DMS153 (cell line): ENCODE measurements at places on chromosomes 3 and 15.

DNA sequence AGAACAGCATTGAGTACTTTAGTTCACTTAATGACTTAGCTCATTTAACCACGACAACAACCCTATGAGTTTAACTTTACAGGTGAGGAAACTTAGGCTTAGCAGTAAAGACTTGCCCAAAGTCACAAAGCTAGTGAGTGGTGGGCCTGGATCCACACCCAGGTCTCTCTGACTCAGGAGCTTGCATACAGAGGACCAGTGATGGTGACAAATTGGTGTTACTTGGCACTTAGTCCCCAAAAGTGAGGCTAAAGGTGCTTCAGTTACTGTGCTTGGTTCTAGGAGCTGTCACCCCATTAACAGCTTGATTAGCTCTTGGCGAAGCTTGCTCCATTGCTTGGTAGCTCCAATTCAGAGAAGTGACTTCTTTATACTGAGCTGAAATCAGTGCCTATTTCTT is 6.1 kb downstream of the CELF6 start:
- DNase-seq: no peak

GRCh38 chr3:28553175-28553574 is 204.6 kb upstream of the AZI2 start:
- DNase-seq: no peak

GRCh38 chr15:66771351-66771650 is 69.3 kb downstream of the SMAD6 start:
- no peak for DNase-seq

DNA sequence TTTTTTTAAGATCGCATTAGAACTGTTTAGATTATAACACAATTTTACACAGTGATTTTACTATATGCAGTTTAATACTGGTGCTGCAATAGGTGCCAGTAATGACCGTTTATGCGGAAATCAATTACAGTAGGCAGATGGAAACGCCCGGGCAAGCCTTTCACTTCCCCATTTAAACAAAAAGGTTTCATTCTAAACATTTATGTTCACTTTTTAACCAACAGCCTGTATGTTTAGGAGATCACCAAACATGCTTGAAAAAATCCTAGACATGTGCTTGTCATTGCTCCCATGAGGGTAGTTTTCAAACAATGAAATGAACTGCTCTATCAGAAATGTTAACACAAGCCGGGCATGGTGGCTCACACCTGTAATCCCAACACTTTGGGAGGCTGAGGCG is 2.7 kb downstream of the BNIP2 start:
- no peak for DNase-seq

GRCh38 chr15:60454824-60455223 is 24.1 kb downstream of the ICE2 start:
- DNase-seq: no peak

GRCh38 chr3:38054499-38055001 is 15.5 kb downstream of the DLEC1 start:
- no peak for DNase-seq

GRCh38 chr3:54832876-54833275 is 95.0 kb downstream of the LRTM1 start:
- no peak for DNase-seq

- no peak for DNase-seq
These were observed 30.8 kb downstream of the NRROS start for GRCh38 chr3:196670339-196670738.

DNA sequence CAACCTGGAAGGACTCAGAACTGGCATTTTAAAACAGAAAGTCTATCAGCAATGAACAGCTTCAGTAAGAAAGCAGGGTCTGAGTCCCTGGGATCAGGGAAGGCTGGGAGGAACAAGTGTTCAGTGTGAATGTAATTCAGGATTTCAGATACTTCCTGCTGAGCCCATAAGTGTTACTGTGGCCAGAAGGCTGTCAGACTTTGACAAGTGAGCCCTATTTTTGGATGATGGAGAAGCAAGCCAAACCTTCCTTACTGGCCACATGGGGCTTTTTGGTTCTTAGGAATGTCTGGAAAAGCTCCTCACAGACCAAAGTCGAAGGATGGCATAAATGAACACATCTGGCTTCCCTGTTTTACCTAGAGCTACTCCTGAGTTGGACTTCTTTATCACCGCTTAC is 157.2 kb downstream of the BBX start:
- no peak for DNase-seq

DNA sequence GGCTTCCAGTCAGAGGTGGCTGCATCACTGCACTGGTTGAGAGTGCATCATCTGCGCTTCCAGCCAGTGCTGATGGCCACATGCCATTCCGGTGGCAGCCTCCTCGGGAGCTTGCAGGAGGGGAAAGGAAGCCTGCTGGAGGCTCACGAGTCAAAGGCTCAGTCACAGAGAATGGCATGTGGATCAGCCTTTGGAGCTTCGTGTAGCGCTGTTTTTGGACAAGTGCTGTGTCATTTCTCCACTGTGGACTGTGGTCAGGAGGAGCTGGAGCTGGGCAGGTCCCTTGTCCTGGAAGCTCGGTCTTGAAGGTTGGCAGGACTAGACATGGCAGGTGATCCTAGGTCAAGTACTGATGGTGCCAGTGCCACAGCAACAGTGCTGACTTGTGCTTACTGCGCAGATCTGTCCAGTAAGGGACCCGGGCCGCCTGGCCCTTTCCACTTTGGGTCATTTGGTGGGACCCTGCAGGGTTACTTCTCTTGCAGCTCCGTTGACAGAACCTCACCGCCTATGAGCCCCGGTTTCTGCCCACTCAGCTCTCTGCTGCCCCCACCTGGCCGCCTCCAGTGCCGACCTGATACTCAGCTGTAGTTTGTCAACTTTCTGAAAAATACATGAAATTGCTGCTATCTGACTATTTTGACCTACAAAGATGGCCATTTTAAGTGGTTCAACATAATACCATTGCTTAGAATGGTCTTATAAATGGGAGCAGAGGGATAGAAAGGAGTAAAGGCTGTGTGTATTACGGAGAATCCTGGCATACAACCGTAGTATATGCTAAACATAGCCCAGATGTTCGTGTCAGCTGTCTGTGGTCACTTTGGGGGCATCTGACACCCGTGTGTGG is 27.6 kb upstream of the TRPM1 start:
- no peak for DNase-seq

DNA sequence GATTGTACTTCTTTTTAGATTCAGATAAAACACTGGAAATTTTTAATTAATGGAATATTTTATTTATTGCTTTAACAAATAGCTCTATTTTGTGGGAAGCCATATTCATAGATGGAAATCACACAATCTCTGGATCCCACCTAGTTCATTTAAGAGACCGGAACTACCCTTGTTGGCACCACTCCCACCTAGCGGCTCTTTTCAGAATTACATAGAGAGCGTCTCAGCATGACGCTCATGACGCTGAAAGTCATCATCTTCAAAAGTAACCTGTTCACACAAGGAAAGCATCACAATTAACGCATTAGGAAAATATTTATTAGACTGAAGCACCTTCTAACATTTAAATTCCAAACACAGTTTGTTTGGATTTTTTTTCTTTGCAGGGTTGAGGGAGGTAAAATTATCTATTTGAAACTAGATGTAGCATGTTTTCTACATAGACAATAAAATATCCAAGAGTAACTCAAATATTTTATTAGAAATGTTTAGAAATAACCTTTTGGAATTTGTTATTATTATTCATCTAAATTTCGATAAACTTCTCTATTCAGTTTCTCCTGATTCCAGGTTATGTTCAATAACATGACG is 214.9 kb upstream of the ARRDC4 start:
- no peak for DNase-seq

- DNase-seq: no peak
These were observed 35.4 kb downstream of the MAPK6 start for GRCh38 chr15:52054381-52054780.

GRCh38 chr3:129016356-129016719 is 15.2 kb downstream of the EFCC1 start:
- peak; percentile 87 for DNase-seq

GRCh38 chr3:13115576-13115910 is 42.3 kb upstream of the IQSEC1 start:
- DNase-seq: no peak

- no peak for DNase-seq
These were observed 101.3 kb downstream of the DPH6 start for GRCh38 chr15:35444557-35445204.

GRCh38 chr3:1766384-1766783 is 332.3 kb upstream of the CNTN4 start:
- no peak for DNase-seq

- DNase-seq: no peak
These were observed 18.6 kb downstream of the KBTBD13 start for GRCh38 chr15:65095011-65095746.

DNA sequence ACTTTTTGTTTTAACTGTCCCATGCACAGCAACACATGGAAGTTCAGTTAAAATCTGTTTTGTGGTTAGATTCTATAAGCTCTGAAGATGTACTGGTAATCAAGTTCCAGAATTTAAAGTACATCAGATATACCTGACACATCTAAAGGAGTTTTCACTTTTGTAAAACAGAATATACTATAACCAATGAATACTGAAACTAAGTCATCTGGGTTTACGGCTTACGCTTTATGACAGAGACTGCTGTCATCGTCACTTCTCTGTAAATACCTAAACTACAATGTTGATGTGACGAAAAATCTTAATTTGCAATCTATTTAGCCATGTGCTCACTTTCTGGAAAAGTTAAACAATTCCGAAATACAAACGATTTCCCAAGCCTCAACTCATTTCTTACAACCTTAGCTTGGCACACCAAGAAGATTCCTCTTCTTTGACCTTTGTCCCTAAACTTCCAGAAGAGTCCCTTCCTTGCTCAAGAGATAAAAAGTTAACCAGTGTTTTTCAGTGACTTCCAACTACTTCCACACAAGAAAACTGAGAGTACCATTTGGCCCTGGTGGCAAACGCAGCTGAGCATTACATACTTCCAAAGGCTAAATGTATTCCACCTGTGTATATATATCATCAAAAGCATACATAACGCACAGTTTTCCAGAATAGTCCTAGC is 56.8 kb upstream of the NEK10 start:
- DNase-seq: no peak

DNA sequence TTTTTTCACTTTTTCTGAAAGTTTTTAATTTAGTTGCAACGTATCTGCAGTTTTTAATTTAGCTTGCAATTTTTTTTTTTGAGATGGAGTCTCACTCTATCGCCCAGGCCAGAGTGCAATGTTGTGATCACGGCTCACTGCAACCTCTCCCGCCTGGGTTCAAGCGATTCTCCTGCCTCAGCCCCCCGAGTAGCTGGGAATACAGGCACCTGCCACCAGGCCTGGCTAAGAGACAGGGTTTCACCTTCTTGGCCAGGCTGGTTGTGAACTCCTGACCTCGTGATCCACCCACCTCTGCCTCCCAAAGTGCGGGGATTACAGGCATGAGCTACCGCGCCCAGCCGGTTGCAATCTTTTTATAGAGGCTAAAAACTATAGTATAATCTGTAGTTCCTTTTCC is 142.9 kb upstream of the ALCAM start:
- no peak for DNase-seq

DNA sequence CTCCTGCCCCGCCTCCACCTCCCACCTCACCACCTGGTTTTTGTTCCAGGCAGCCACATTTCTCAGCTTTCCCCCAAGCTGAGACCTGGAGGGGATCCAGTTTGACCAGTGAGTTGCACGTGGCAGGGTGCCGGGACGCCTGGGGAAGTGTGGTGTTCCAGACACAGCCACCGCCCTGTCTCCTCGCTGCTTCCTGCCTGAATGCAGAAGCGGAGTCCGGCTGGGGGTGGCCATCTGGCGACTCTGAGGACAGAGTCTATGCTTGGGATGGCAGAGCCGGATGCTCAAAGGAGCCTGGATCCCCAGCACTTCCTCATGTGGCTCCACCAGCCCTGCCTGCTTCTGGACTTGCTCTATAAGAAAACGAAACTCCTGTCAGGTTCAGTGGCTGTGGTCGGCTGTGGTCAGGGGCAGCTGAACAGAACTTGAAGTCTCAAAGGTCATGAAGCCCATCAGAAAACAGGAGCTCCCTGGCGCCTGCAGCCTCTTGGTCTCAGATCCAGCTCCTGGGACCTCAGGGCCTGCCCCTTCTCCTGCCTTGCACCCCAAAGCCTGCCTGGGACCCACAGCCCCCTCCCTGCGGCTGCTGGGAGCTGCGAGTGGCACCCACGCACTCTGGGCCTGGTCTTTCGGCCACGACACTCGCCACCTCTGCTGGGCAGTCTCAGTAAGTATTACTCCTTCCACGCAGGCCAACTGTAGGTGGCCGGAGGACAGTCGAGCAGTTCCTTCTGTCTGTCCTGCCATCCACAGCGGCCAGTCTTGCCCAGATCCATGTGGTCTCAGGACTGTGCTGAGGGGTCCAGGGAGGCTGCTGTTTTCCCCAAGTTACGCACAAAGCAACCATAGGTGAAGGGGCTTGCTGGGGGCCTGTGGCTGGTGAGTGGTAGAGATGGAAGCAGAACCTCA is 112.8 kb upstream of the MEF2A start:
- no peak for DNase-seq

GRCh38 chr3:37779289-37780152 is 82.2 kb upstream of the CTDSPL start:
- DNase-seq: peak; percentile 23

DNA sequence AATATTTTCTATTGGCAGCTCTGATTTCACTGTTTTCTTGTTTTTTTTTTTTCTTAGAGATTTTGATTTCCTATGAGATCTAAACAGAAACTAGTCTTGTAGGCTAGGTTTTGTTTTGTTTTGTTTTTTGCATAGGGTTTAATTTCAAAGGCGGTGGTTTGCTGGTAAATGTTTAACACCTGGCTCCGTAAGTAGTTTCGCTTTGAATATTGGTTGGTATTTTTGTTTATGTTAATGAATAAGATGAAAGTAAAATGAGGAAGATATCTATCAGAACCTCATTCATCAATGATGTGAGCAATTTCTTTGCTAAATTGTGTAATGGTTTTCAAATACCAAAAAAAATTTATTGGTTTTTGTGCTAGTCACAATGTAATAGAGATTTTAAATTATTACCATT is 39.7 kb upstream of the TM4SF1 start:
- DNase-seq: no peak

GRCh38 chr15:90266061-90266431 is 574 bp downstream of the NGRN start:
- DNase-seq: no peak

DNA sequence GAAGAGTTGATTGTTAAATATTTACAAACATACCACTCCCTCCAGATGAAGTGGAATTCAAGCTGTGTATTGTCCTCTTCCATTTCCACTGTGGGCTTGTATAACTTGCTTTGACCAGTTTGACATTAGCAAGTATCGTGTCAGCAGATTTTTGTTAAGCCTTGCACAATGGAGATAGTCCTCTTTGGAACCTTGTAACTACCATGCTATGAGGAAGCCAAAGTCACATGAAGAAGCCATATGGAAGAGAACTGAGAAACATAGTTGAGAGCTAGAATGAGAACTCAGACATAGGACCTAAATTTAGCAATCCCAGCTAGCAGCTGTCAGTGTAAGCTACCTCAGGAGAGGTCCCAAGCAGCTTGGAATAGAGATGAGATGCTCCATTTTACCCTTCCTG is 889.2 kb downstream of the PDCD6IP start:
- DNase-seq: no peak
